ENCODE measurements at places on chromosomes 4 and X.

- DNase-seq, result no peak
Measured at GRCh38 chr4:80079255-80079923, 6.4 kb upstream of the ANTXR2 start.

DNA sequence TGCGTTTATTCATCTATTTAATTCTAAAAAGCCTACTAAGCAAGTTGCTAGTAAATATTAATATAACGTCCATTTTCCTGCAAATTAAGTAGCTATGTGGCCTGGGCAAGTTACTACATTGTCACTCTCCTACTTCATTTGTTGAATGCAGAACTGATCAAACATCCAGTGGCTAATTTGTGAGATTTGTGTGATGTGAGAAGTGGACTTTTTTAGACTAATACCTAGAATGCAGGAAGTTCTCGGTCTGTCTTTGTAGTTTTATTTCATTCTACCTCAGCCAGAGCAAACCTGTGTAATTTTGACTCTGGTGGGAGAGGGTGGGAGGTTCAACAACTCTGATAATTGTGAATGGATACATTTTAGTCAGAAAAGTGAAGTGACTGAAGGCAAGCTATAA lies 840 bp downstream of the GUF1 start:
- DNase-seq, result no peak

GRCh38 chr4:33063241-33063640 lies 2343.1 kb downstream of the PCDH7 start:
- DNase-seq, result no peak

DNA sequence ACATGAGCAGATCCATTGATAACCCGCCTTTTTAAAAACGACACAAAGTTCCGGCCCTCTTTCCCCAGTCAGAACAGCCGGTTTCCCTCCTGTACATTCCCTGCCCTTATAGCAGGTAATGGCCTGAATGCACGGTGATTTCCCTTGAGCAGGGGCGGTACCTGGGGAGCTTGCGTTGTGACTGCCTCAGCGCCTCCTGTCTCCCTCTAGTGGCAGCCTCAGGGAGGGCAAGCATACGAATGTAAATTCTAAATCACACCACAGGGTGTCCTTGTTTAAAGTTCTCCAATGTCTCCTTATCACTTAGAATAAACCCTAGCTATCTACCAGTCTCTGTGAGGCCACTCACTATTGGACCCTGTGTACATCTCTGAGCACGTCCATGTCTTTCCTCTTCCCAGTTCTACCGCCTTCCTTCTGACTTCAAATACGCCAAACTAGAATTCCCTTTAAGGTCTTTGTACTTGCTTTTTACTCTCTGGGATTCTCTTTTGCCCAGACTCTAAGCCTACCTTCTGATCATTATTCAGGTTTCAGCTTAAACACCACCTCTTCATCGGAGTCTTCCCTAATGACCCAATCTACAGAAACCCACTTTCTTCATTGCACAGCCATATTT lies 18.4 kb upstream of the LDB2 start:
- peak; percentile 66 for DNase-seq

- DNase-seq, result no peak
Measured at GRCh38 chr4:144181391-144181790, 40.9 kb upstream of the GYPA start.

- no peak for DNase-seq
Measured at GRCh38 chrX:41661366-41662095, 27.2 kb upstream of the GPR34 start.

- DNase-seq, result no peak
Measured at GRCh38 chr4:82718162-82718940, 80.2 kb downstream of the SCD5 start.

- DNase-seq, result no peak
Measured at GRCh38 chr4:172892300-172892699, 276.3 kb upstream of the GALNT7 start.

- no peak for DNase-seq
Measured at GRCh38 chr4:97942951-97943350, 200.3 kb downstream of the STPG2 start.

Measured in CD4-positive, alpha-beta T cell treated with Interleukin-17A for 4 hours (primary cell).